ENCODE measurements at places on chromosomes 13 and 19.

- DNase-seq: no peak
Measured at GRCh38 chr19:33456845-33457220, 64.8 kb downstream of the PEPD start.

DNA sequence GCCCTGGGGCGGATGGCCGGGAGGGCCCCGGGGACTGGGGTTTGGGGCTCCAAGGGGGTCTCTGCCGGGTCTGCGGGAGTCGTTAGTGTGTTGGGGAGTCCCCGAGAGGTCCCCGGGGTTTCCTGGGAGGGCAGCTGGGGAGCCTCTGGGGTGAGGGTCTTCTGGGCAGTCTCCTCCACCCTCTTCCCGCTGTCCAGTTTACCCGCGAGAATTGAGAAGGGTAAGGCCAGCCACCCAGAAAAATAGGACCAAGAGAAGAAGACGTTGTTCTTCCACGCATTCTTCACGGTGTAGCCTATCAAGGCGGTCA, 1.0 kb upstream of the ETFB start:
- no peak for DNase-seq

GRCh38 chr13:59279576-59279975, 884.2 kb downstream of the DIAPH3 start:
- DNase-seq: no peak

- DNase-seq: no peak
Measured at GRCh38 chr19:17506745-17507144, 4.7 kb upstream of the PGLS start.

- DNase-seq: peak; percentile 30
Measured at GRCh38 chr19:28710278-28710677, 502.7 kb downstream of the UQCRFS1 start.

DNA sequence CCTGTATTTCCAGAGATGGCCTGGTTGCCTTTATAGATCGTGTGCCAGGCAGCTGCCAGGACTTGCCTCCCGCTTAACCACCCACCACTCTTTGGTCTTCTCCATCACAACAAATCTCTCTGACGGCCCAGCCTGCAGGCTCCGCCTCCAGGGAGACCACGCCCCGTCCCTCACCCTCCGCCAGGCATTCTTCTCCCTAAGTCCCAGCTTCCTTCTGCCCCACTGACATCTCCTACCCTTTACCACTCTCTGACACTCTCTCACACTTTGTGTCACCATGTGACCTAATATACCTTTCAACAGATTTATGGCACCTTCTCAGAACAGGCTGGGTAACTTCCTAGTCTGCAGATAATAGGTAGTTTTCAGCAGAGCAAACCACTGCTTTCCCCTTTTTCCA, 95.1 kb downstream of the CAB39L start:
- no peak for DNase-seq

DNA sequence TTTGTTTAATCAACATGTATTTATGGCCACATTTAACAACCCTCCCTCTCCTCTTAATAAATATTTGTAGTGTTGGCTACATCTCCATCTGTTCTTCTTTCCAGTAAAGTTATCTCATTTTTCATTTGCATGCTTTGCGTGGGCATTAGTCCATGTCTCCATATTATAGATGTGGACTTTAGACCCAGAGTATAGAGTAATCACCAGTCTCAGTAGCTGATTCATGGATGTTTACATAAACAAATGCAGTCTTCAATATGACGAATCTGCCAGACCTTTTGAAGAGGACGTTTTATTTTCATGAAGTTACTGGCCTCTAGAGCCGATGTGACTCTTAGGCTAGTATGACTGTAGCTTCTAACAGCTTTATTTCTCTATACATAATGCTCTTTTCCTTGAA, 1546.2 kb downstream of the OLFM4 start:
- no peak for DNase-seq

GRCh38 chr19:34181111-34181864, 9.0 kb downstream of the LSM14A start:
- DNase-seq: no peak

DNA sequence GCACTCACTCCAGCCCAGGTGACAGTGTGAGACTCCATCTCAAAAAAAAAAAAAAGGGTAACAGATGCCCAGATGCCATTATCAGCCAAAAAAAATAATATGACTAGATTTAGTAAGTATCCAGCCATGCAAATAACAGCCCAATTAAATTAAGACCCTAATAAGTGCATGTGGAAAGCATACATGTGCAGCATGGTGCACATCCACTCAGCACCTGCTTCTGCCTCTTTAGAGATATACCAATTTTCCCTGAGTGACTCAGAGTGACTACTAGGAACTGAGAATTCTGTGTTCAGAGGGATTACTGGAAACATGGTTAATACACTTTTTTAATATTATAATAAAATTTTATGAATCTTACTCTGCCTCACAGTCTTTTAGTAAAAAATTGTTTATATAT, 29.8 kb upstream of the ZNF675 start:
- DNase-seq: no peak

GRCh38 chr19:18017275-18018083, 9.5 kb downstream of the ARRDC2 start:
- no peak for DNase-seq

- DNase-seq: no peak
Measured at GRCh38 chr13:50993934-50994333, 84.3 kb downstream of the RNASEH2B start.

- DNase-seq: no peak
Measured at GRCh38 chr19:55467236-55468053, 2.9 kb upstream of the C19orf85 start.

DNA sequence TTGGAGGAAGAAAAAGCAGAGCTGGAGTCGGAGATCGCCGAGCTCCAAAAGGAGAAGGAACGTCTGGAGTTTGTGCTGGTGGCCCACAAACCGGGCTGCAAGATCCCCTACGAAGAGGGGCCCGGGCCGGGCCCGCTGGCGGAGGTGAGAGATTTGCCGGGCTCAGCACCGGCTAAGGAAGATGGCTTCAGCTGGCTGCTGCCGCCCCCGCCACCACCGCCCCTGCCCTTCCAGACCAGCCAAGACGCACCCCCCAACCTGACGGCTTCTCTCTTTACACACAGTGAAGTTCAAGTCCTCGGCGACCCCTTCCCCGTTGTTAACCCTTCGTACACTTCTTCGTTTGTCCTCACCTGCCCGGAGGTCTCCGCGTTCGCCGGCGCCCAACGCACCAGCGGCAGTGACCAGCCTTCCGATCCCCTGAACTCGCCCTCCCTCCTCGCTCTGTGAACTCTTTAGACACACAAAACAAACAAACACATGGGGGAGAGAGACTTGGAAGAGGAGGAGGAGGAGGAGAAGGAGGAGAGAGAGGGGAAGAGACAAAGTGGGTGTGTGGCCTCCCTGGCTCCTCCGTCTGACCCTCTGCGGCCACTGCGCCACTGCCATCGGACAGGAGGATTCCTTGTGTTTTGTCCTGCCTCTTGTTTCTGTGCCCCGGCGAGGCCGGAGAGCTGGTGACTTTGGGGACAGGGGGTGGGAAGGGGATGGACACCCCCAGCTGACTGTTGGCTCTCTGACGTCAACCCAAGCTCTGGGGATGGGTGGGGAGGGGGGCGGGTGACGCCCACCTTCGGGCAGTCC, 5.0 kb downstream of the FOSB start:
- no peak for DNase-seq

DNA sequence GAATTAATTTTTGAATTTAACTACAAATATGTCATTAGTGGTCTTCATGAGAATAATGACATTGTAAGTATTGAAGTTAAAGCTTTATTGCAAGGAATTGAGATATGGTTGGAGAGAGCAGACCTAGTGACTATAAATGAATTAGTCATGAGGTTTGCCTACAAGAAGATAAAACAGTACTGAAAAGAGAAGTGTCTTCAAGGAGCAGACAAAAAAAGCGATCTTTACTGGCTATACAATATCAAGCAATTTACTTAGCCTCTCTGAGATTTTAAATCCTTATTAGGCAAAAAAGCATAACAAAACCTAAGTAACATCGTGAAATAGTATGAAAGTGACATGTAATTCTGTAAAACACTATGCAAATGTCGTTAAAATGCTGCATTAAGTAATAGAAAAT, 435.1 kb upstream of the PCDH20 start:
- no peak for DNase-seq

DNA sequence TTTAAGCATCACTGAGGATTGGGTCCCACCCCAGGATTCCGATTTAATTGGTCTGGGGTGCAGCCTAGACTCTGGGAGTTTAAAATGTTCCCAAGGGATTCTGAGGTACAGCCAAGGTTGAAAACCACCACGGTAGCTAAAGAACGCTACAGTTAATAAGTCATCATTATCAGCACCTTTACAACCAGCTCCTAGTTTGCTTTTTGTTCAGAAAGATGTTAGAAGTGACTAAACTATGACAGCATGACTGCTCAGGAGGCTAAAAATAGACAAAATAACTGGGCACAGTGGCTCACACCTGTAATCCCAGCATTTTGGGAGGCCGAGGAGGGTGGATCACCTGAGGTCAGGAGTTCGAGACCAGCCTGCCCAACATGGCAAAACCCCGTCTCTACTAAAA, 11.7 kb upstream of the EPSTI1 start:
- DNase-seq: no peak

DNA sequence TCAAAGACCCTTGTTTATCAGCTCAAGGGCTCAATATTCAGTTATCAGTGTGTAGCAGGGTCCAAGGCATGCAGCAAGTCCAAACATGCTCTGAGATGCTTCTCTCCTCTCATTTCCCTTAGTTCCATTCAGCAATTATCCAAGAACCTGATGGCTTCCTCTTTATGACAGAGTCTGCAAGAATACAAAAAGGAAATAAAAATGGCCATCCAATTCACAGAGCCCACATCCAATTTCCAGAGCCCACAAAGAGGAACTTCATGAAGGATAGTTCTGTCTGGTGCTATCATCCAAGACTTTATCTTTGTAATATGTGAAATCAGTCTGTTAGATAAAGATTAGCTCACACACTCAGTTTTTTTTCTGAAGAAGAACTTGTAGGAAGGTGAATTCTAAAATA, 217.2 kb downstream of the LACC1 start:
- no peak for DNase-seq

GRCh38 chr19:34482380-34483250, 1.1 kb downstream of the WTIP start:
- DNase-seq: no peak

DNA sequence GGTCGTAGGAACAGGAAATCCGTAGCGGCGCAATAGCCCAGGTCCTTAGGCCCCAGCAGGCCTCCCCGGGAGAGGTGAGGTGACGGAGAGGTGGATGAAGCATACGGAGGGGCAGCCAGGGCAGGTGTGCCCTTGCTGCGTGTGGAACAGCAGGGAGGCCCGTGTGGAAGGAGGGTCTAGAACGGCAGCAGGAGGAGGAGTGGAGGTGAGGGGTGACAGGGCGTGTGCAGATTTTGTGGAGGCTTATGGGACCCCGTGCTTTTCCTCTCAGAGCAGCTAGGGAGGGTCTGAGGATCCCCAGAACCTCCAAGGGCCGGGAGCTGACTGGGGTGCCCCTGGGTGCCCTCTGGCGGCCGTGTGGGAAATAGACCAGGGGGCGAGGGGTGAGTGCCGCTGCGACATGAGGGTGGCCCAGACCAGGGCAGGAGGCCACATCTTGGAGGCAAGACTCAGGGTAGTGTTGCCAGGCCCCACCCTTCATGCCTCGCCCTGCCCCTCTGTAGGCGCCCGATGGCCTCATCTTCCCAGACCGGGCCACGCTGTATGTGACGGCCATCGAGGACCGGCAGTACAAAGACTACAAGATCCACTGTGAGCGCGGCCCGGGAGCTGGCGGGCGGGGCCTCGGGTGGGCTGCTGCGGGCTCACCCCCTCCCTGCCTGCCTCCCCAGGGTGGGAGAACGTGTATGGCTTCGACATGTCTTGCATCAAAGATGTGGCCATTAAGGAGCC, 5.0 kb upstream of the ADM5 start:
- DNase-seq: no peak

DNA sequence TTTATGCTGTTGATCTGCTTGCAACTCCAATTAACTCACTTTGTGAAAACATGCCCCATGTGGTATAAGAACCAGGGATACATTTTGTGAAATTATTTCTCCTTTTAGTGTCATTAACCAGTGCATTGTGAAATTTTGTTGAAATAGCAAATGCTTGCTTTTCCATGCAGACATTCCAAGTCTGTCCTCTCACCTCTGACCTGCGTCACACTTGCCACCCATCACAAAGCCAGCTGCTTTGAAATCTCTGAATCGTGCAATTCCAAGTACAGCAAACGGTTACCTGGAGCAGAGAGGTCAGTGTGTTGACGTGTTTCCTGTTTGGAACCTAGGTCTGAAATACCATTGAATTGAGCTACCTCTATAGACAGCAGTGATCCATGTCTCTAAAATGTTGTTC, 4.9 kb upstream of the SLC25A15 start:
- no peak for DNase-seq

- DNase-seq: no peak
Measured at GRCh38 chr13:86541461-86541860, 742.2 kb upstream of the SLITRK6 start.

DNA sequence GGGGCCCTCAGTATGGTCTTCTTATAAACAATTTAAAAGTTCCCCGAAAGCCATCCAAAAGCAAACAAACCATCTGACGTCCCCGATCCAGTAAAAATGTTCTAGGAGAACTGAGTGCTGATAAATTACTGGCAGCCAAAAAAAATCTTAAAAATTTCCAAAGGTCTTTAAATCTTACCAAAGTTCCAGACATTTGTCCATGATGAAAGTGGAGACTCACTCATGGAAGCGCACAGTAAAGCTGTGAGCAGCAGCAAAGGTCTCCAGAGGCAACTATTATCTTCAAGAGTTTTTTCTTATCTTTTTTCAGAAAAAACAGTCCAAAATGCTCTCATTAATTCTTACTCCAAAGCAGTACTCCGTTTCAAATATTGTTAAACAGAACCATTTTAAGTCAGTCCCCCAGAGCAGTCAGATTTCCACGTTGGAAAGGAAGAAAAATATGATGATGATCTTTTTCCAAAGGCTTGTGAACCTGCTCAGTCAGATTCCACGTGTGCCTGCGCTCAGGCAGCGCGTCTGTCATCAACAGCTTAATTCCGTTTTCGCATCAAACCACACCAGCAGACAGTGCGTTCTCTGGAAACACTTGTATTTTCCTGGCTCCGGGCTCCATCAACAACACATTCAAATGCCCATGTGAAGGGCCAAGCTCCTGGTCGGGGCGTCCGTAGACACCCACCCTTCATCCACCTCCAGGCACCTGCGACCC, 85.4 kb downstream of the COL4A1 start:
- no peak for DNase-seq
